ENCODE measurements at places on chromosomes 11 and 22.

DNA sequence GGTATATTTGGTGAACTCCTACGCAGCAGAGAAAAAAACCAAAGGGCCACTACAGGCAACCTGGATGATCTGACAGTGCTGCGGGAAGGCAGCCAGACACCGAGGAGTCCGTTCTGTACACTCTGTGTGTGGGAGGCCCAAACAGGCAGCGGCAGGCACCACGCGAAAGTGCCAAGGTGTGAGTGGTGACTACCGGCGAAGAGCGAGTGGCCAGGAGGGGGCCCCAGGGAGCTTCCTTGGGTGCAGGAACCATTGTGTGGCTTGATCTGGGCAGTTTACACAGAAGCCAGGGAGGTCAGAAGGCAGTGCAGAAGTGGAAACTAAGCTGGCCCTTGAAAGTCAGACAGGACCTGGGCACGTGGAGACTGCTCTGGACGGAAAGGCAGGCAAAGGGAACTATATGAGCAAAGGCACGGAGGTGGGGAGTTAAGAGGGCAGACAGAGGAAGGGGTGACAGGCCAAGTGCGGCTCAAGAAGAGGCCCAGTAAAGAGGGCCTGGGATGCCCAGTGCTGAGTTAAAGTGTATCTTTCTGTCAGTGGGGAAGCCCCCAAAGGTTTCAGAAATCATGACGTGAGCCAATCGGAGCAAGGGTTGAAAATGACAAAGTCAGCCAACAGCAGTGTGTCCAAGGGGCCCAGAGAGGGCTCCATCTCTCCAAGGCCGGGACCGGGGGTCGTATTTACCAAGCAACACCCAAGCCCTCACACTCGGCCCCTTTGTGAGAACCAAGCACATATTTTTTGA, 10.6 kb downstream of the TMEM184B start:
- DNase-seq = peak; percentile 32

DNA sequence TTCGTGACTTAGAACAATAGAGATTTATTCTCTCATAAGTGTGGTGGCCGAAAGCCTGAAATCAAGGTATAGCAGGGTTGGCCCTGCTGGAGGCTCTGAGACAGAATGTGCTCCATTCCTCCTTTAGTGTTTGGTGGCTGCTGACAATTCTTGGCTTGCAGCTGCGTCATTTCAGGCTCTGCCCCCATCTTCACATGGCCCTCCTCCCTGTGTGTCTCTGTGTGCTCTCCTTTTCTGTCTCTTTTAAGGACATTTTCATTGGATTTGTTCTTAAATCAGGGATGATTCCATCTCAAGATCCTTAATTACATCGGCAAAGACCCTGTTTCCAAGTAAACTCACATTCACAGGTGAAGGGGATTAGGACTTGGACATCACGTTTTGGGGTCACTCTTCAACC, 10.2 kb upstream of the APOL6 start:
- no peak for DNase-seq

- DNase-seq = no peak
Measured at GRCh38 chr11:19459240-19459639, 218.5 kb upstream of the E2F8 start.

GRCh38 chr11:123645286-123645975, 9.0 kb downstream of the SCN3B start:
- no peak for DNase-seq

- DNase-seq = no peak
Measured at GRCh38 chr11:74322667-74323066, 11.2 kb upstream of the P4HA3 start.

DNA sequence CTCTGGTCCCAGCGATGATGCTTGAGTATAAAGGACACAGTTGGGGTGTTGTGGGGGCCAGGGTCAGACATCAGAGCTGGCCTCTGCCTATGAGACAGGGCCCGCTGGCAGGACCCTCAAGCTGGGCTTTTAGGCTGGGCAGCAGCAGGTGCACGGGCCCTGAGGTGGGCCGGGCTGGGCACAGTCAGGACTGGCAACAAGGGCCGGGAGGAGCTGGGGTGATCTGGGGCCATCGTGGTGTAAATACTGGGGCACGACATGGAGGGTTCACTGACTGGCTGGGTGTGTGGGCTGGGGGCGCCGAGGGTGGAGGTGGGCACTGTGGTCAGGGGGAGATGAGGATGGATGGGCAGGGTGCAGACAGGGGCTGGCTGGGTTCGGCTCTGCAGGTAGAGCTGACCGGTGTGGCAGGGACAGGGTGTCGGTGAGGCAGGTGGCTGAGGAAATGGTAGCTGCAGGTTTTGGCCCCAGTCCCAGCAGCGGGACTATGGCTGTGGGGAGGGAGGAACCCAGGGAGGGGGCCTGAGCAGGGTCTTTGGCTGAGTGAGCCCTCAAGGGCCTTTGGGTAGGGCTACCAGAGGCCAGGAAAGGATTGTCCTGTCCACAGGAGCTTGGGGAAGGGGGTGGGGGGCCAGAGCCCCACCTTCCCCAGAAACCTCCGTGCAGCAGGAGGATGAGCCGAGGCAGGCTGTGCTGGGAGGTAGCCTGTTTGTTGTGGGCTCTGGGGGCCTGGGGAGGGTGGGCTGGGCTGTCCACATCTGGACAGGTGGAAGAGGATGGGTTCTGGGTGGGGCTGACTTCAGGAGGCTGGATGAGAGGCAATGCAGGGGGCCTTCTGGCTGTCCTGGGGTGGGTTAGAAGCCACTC, 81.4 kb downstream of the KCNQ1 start:
- no peak for DNase-seq

- DNase-seq = no peak
Measured at GRCh38 chr11:33910958-33911339, 19.1 kb upstream of the LMO2 start.

DNA sequence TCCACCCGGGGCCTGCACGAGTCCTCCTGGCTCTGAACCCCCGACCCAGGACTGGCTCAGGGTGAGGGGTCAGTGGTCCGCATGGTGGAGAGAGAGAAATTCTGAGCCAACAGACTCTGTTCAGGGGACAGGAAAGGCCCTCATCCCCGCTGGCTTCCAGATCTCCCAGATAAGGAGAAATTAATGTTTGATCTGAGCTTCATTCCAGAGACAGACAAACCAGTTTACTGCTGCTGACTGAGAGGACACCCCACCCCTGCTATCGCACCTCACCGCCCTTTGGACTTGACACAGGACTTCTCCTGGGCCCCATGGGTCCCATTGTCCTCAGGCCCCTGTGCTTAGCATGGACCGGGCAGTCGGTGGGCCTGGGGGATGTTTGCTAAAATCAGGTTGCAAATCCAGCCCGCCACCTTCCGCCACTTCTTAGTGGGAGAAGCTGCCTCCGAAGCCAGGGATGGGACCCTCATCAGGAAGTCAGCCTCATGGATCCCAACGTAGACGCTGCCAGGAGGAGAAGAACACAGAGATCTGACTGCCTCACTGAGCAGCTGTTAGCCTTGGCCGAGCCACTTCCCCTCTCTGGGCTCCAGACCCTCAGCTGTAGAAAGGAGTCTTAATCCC, 11.2 kb upstream of the UPK3A start:
- no peak for DNase-seq

GRCh38 chr11:57157624-57158023, 24.1 kb upstream of the LRRC55 start:
- DNase-seq = no peak

- DNase-seq = no peak
Measured at GRCh38 chr22:48893288-48894063, 934.2 kb downstream of the BRD1 start.

GRCh38 chr11:105507496-105508254, 102.2 kb upstream of the GRIA4 start:
- no peak for DNase-seq

Data from CD4-positive, alpha-beta T cell treated with Interferon gamma for 1 hour (primary cell).